ENCODE measurements at places on chromosomes 5 and 9.

GRCh38 chr5:59231221-59231931 is 648.5 kb downstream of the RAB3C start:
- no peak for DNase-seq

DNA sequence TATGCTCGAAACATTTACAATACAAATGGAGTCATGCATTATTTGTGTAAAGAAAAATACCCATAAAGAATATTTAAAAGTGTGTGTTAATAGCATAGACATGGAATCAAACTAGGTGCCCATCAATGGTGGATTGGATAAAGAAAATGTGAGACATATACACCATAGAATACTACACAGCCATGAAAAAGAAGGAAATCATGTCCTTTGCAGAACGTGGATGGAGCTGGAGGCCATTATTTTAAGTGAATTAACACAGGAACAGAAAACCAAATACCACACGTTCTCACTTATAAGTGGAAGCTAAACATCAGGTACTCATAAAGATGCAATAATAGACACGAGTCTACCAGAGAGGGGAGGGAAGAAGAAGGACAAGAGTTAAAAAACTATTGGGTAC is 22.8 kb downstream of the SMIM23 start:
- DNase-seq, result no peak

GRCh38 chr5:78077369-78078068 is 217.0 kb downstream of the AP3B1 start:
- no peak for DNase-seq

GRCh38 chr9:34796924-34797323 is 87.0 kb upstream of the CCL21 start:
- no peak for DNase-seq

- no peak for DNase-seq
Measured at GRCh38 chr5:35443803-35444595, 173.7 kb upstream of the SPEF2 start.

- no peak for DNase-seq
Measured at GRCh38 chr9:97571664-97572063, 61.5 kb downstream of the TSTD2 start.

DNA sequence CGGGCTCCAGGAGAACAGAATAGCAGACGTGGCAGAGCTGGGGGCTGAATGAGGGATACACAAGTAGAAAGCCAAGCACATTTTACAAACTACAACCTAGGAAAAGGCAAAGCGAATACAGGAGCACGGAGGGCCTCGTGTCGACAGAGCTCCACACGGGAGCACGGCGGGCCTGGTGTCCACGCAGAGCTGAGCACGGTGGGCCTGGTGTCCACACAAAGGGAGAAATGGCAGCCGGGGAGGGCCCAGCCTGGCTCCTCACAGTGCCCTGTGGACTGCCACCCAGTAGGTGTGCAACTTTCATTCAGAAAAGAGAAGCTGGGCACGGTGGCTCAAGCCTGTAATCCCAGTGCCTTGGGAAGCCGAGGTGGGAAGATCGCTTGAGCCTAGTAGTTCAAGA is 3.4 kb upstream of the INPP5E start:
- DNase-seq, result no peak

GRCh38 chr5:98769210-98769958 is 4.1 kb upstream of the RGMB start:
- DNase-seq, result peak; percentile 22

- DNase-seq, result no peak
Measured at GRCh38 chr9:71781391-71781790, 13.1 kb upstream of the CEMIP2 start.

DNA sequence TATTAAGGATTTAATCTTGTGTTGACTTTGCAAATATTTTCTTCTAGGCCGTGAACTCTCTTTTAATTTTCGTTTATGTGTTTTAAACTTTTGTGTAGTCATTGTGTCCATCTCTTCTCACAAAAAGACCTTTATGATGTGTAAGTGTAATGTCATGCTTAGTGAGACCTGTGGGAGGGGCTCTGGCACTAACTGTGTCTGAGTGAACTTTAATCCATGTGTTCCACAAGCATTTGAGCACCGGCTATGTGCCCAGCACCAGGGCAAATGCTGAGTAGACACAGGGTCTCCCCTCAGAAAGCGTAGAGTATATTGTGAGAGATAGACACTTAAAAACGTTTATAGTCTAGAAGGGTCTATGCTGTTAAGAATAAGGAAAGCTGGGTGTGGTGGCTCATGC is 272.6 kb upstream of the TUT7 start:
- no peak for DNase-seq

- no peak for DNase-seq
Measured at GRCh38 chr5:95631255-95631958, 11.5 kb downstream of the GPR150 start.

DNA sequence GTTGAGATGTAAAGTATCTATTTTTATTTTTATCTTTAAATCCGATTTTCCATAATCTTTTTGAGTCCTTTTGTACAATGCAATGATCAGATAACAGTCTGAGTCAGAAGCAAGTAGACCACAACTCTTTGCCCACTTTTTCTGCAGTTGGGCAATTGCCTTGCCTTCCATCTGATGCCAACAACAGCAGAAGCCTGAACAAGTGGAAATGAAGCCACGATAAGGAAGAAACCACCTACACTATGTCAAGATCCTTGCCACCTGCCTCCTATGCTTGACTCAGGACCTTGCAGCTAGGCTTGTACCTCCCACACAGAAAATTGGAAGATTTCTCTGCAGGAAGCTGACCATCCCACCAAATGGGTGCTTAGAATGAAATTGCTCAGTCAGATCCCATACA is 78.6 kb downstream of the ANXA1 start:
- no peak for DNase-seq

DNA sequence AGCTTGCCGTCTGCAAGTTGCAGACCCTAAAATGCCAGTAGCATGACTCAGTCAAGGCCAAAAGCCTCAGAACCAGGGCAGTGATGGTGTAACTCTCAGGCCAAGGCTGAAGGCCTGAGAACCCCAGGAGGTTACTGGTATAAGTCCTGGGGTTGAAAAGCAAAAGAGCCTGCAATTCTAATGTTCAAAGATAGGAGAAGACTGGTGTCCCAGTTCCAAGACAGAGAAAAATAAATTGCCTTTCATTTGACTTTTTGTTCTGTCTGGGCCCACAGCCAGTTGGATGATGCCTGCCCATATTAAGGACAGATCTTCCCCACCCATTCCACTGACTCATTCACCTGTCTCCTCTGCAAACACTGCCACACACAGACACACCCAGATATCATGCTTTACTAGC is 673.2 kb downstream of the CDH18 start:
- no peak for DNase-seq

DNA sequence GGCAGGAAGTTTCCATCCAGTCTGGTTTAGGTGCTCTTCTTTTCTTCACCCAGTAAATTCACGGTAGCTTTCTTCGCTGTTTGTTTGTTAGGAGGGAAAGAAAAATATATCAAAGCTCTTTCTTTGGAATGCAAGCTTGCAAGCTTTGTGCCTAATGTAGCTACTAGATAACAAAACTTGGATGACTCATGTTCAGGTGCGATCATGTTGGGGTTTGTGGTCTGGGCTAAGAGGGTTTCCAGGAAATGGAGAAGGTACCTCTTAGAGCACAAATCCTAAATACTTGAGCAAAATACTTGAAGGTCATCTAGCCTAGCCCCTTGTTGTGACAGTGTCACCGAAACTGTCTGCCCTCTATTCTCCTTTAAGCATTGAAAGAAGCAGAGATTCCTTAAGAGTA is 17.7 kb downstream of the SRP19 start:
- no peak for DNase-seq

- no peak for DNase-seq
Measured at GRCh38 chr5:153613144-153613543, 122.7 kb downstream of the GRIA1 start.

GRCh38 chr5:179488491-179488890 is 61.9 kb upstream of the RUFY1 start:
- DNase-seq, result no peak

DNA sequence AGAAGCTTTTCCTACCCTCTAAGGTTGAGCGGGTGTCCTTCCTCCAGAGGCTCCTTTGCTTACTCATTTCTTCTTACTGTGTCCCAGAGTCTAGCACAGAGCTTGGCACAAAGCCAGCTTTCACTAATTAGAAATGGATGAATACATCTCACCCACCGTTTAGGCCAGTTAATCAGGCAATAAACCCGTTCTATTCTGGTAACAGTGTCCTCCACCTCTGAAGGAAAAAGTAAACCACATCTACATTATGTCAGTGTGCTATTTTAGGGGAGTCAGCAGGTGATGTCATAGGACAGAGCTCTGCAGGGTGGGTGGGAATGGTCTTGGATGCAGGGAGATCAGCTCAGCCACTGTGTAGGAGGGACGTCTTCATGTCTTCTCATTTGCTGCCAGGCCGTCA is 109.2 kb downstream of the OSTF1 start:
- no peak for DNase-seq

DNA sequence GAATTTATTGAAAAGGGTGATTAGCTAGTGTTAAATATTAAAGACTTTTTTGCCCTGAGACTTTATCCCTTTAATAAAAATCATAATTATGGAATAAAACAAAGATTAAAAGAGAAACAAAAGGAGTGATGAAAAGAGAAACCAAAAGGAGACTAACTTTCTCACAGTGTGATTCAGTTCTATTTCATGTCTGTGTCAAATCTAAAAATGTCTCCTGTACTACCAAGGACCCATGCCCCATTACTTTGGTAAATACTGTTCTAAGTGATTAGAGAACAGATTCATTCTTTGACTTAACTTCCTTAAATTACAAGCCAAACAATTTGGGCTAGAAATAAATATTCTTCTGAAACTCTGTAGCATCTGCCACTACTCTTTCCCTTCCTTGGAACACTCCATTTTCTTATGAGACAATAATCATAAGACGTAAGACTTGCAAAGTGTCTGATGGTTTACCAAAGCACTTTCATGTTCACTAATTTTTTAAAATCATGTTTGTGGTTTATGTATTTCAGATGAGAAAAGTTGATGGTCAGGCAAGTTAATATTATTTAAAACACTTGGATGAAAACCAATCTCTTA is 319.0 kb downstream of the EBF1 start:
- no peak for DNase-seq

DNA sequence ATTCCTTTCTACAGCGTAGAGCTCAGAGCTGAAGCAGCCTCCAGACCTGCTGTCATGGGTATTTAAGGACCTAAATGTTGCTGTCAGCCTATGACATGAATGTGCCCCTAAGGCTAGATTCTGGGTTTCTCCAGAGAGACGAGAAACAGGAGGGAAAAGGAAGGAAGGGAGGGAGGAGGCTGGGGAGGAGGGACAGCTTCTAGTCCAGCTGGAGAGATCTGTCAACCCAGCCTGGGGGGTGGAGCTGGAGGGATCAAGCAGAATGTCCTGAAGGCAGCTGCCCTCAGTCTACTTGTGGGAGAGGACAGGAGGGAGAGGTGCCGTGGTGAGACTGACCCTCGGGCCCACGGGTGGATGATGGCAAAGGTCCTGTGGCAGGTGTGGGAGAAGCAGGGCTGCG is 1.1 kb upstream of the DBH start:
- DNase-seq, result no peak

DNA sequence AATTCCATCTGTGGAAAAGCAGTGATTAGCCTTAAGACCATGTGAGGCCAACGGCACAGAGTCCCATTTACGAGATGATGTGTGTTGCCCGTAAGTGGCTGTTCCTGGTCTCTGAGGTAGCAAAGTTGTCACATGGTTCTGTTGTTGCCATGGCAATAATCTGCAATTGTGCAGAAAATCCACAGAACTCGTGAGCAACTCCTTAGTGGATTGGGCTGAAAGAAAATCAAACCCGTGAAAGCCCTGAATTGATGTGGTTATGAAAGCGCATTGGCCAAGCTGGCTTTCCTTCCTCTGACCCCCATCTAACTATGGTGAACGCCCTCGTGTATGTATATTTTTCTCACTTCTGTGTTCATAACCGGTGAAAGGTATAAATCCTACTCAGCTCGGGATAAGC is 614.7 kb downstream of the EBF1 start:
- no peak for DNase-seq

DNA sequence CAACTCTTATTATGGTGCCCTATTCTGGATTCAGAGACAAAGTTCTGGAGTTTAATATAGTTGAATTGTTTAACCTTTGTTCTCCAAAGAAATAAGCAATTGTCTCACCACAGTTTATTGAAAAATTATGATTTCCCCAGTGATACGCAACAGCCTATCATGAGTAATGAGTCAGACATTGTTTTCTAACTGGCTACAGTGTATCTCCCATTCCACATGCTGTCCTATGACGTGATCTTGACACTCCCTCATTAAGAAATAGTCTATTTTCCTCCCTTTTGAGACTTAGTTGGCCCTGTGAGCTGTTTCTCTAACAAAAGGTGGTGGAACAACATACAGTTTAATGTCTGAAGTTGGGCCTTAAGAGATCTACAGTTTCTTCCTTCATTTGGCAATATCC is 1290.6 kb upstream of the CDH6 start:
- no peak for DNase-seq

DNA sequence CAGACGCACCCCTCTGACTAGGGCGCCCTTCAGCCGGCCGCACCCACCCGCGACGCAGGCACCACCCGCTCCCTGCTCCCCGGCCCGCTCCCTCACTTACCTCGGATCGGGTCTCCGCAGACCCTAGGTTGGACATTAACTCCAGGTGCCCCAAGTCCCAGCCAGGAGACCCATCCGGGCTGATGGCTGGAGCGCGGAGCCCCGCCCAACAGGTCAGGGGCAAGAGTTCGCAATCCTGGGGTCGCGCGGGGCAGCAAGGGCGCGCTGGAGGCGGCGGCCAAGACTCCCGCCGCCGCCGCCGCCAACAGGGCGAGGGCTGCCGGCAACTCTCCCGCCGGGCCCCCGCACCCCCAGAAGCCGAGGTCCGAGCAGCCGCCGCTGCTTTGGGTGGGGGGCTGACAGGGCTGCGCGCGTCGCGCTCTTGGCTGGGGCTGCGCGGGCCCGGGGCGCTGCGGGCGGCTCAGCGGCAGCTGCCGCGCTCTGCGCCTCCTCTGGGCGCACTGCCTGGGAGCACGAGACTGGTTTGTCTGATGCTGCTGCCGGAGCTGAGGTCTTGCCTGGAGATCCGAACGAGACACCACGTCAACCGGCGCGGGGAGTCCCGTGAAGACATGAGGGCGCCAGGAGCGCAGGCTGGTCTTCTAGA is at the start of gene GDNF:
Gene GDNF, minus strand, starts transcription at position 635 of the 646 bp plus-strand sequence. CDS start 5,245 bp downstream, outside the sequence.
- DNase-seq, result peak; percentile 46

GRCh38 chr5:115460472-115460871 is 84.1 kb downstream of the FEM1C start:
- DNase-seq, result peak; percentile 62

GRCh38 chr5:133110709-133111108 is 58.9 kb downstream of the HSPA4 start:
- DNase-seq, result no peak

- DNase-seq, result no peak
Measured at GRCh38 chr5:6235726-6236125, 142.6 kb downstream of the MED10 start.

GRCh38 chr5:8676695-8677094 is 807.7 kb downstream of the MTRR start:
- DNase-seq, result no peak

GRCh38 chr5:6781716-6782115 is 68.5 kb downstream of the TENT4A start:
- no peak for DNase-seq

- DNase-seq, result no peak
Measured at GRCh38 chr5:119396030-119396664, 40.3 kb downstream of the TNFAIP8 start.

- DNase-seq, result no peak
Measured at GRCh38 chr9:98067184-98067583, 10.7 kb downstream of the NANS start.

GRCh38 chr5:79840084-79840990 is 150.7 kb downstream of the CMYA5 start:
- DNase-seq, result no peak

- no peak for DNase-seq
Measured at GRCh38 chr5:120615967-120616645, 152.0 kb downstream of the PRR16 start.

All from gastrocnemius medialis (tissue), 4 donors.